ENCODE measurements at places on chromosomes 12 and 14.

- DNase-seq, result no peak
These were observed 293 bp downstream of the IFI27L1 start for GRCh38 chr14:94081386-94081820.

- no peak for DNase-seq
These were observed 443.2 kb downstream of the C12orf50 start for GRCh38 chr12:87585882-87586557.

DNA sequence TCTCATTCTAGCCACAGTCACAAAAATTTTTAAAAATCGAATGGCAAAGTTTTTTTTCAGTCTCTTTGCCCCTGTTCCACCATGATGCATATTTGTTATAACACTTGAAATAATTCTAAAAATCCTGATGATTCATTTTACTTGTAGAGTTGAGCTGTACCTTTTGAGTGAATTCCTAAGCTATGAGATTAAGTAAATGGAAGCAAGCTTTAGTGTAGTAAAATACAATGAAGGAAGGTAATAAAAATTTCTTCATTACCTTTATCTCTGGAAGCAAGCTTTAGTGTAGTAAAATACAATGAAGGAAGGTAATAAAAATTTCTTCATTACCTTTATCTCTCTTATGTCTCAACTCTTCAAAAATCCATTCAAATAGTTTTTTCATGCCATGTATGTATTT, 46.1 kb downstream of the TMTC3 start:
- no peak for DNase-seq

DNA sequence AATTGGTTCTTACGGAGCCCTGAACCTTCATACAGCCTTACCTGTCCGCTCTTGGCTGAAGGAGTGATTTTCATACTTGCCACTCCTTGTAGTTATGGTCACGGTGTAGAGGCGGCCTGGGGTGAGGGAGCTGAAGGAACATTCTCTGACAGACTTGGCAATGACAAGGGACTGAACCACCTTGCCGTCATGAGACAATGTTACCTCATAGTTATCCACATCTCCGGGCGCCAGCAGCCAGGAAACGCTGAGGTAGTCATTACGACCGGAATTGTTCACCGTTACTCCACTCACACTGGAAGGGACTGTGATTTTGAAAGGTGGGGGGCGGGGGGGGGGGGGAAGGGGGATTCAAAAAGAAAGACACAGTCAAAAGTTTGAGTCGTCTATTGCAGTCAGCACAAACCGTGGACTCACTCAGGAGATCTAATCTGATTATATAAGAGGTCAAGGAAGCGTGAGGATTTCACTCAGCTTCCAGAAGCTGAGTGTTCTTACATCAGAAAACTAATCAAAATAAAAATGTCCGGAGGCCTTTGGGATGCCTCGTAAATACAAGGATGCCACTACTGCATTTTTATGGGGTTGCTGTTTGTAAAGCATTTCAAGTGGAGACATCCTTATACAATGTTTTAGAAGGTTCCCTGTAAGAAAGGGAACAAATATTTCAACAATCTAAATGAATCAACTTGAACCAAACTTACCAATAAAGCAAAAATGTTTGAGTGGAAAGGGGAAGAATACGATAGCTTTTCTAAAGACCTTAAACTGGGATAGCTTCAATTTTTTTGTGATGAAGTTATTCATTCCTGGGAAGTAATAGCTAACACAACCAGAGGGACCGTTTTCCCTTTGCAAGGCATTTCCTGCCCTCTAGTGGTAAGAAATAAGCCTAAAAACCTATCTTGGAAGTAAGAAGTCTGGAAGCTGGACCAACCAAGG, 60.6 kb downstream of the PTPRB start:
- peak; percentile 41 for DNase-seq

- DNase-seq, result no peak
These were observed 159.9 kb upstream of the FOXN3 start for GRCh38 chr14:89576960-89577359.

DNA sequence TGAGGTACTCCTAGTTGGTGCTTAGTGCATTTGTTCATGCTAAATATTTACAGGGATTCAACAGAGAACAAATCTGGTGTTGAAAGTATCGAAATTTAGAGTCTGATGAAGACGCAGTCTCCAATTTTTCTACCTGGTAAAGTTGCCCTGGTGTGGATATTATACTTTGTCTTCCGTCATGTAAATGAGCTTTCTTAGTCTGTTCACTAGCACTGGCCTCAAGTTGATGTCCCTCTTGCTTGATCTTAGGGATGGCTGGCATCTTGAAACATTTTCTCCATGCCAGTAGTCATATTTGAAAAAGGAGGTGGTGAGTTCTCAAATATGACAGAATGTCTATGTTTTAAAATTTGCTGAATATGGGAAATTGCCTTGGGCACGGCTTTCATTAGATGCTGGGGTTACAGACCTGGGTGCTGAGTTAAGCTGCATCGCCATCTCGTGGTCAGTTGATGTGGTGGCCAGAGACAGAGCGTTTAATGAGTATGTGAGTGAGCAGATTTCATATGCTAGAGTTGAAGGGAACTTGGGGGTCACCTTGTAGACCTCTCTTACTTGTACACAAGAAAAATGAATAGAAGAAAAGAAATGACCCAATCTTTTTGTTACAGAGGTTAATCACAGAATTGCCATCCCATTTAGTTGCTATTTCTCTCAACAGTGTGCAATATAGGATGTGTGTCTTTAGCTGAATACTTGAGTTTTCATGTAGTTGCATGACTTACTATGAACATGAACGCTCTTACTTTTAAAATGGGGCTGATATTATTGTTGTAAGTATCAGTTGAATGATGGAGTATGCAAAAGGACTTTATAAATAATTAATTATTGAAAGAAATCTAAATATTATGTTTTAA, 172.8 kb upstream of the DCN start:
- DNase-seq, result peak; percentile 80

DNA sequence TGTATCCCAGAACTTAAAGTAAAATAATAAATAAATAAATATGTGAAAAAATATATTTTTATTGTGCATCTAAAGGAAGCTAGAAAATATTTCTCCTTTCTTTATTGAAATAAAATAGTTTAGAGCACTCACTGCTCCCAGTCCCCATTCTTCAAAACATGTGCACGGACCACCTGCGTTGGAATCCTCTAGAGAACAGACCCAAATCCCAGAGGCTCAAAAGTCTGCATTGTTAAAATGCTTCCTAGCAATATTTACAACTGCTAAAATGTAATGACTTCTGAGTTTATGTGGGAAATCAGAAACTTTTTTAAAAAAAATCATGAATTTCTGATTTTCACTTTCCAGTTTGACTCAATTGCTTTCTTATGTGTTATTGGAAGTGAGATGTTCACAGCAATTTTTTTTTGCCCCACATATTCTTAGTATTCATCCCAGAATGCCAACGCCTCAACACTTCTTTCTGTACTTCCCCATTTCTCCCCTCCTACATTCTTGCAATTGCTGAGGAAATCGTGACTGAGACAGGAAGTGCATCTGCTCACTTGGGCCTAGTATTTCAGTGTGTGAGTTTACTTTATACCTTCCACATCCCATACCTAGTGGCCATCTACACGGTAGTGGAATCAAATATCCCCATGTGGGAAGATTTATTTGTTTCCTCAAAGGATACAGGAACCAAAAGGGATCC, 116.0 kb upstream of the FLRT2 start:
- no peak for DNase-seq

DNA sequence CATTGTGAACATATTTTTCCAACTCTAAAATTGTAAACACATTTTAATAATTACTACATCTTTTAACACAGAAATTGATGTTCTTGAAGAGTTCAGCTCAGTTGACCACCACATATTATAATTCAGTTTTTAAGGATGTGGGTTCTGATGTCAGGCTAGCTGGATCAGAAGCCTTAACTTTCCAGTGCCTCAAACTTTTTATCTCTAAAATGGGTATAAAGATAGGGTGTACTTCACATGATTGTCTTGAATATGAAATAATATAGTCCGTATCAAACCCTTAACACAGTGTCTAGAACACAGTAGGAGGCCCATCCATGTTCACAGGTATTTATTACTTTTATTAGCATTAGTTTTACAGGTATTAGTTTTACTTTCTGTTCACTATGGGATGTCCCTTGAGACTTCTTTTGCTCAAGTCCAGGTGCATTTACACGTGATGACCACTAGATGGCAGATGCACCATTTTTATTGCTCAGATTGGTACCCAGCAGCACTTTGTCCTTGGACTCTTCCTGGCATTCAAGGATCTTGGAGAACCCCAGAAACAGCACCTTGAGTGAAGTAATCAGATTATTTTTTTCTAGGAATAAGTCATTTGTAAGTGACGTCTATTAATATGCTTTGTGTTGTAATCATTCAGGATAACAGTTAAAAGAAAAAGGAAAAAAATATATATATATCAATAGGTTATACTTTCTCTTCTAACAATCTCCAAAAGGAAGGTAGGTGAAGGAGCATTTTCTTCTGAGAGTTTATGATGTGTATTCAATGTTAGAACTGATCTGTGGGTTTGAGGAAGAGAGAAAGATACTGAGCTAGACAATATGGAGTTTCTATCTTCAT, 580.2 kb downstream of the ETNK1 start:
- DNase-seq, result peak; percentile 40

DNA sequence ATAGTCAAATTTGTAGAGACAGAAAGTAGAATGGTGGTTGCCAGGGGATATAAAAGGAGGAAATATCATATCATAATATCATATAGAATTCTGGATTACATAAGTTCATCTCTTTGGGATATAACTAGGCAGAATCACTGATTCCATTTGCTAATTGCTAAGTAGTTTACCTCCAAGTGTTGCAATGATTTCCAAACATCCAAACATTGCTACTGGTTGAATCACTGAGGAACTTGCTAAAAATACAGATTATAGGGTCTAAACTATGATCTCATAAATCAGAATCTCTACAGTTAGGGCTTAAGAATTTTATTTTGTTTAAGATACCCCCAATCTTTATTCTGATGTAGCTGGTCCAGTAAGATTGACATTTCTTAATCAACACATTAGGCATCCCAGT, 16.1 kb upstream of the TAS2R42 start:
- DNase-seq, result no peak

DNA sequence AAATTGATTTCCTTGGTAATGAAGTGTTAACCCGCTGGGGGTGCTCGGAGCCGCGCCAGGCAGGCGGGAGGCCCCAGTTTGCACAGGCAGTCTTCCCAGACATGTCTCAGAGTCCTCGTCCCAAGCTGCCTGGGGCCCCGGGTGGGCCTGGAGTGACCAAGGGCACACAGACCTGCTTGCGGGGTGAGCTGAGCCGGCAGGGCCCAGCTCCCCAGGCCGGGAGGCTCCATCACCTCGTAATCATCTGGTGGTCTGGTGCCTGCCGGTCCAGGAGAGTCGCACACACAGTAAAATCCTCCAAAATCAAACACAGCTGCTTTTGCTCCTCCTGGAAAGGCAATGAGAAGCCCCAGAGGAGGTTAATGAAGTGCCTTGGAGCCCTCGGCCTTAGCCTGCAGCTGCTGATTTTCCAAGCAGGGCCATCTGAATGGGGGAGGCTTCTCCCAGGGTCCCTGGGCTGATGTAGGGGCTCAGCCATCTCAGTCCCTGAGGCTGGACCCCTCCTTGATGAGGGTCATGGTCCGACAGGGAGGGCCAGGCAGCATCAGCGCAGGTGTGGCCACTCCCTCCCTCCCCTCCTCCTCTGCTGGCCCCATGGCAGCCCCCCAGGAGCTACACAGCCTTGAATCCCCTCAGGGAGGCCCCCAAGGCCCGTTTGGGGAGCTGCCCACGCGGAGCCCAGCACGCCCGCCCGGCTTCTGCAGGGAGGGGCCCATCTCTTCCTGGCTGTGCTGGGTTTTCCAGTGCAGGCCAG, 39.4 kb upstream of the FBRSL1 start:
- DNase-seq, result no peak

GRCh38 chr14:97301931-97302559, 504.9 kb downstream of the VRK1 start:
- no peak for DNase-seq

- peak; percentile 38 for DNase-seq
These were observed 82.9 kb downstream of the SPATA7 start for GRCh38 chr14:88468406-88468805.

DNA sequence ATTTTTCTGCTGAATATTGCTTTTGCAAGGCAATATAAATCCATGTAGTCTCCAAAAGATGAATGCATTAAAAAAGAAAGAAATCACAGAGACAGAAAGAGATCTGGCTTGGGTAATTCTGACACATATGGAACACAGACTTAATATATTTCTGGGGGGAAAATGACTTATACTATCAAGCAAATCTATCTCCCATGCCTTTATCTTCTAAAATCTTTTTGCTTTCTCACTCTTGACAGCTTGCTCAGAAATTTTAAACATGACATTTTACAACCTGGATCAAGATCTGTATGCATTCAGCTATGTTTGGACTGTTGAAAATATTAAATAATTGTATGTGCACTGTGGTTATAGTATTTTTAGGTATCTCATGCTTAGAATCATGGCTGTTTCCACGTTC, 73.0 kb downstream of the KITLG start:
- no peak for DNase-seq

- no peak for DNase-seq
These were observed 31.8 kb upstream of the WSCD2 start for GRCh38 chr12:108097160-108097911.

DNA sequence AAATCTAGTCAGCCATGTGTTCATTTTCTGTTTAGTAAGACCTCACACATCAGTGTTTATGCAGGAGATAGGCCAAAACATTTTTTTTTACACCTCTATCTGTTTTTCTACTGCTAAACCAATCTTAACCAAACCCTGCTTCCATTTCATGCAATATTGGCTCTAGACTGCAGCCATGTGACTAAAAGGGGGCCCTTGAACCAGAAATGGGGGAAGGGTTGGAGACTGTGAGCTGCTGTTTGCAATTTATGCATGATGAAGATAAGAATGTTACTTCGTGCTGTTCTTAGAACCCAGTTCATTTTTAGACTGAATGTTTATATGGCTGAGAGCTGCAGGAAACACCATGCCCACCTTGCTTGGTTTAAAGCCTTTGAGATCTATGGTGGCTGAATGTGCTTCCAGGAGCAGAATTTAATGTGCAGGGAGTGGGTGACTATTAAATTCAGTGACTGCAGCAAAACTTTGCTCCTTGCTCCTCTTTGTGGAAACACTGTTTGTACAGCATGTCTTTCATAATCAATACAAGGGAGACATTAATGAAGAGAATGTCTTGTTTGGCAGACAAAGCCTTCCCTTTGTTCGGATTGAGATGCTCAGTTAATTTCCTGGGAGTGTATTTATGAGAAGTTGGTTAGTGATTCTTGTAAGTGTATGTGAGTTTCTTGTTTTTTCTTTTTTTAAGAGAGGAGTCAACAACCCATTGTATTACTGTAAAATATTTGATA, 53.6 kb downstream of the CHST11 start:
- no peak for DNase-seq

GRCh38 chr12:78726854-78727253, 137.7 kb upstream of the SYT1 start:
- no peak for DNase-seq

GRCh38 chr12:104459368-104459909, 2.7 kb downstream of the CHST11 start:
- DNase-seq, result no peak

DNA sequence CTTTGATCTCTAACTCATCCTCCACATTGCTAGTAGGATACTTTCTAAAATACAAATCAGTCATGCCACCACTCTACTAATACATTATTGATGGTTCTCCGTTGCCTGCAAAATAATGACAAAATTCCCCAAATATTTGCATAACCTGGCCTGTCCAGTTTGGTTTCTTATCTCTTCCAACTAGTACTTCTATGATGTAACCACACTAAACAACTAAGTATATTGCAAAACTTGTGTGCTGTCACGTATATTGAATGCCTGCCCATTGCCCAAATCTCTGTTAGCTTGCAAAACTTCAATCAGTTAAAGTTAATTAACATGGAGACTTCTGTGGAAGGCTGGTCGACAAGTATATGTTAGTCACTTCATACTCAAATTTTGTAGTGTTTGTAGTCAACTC, 6.5 kb downstream of the OR6C74 start:
- no peak for DNase-seq

- DNase-seq, result peak; percentile 52
These were observed 73.1 kb upstream of the CEP83 start for GRCh38 chr12:94532490-94533422.

All from brain microvascular endothelial cell (primary cell).